ENCODE measurements at places on chromosomes 12 and 14. TPM values are rescaled to one million over a fixed set of nuclear protein-coding genes. Genes with fewer than 3 reads are reported as not detected.

GRCh38 chr12:108106599-108106998 lies 22.5 kb upstream of the WSCD2 start:
- DNase-seq, result no peak

GRCh38 chr12:106288494-106289195 lies 13.9 kb upstream of the TCP11L2 start:
- no peak for DNase-seq

DNA sequence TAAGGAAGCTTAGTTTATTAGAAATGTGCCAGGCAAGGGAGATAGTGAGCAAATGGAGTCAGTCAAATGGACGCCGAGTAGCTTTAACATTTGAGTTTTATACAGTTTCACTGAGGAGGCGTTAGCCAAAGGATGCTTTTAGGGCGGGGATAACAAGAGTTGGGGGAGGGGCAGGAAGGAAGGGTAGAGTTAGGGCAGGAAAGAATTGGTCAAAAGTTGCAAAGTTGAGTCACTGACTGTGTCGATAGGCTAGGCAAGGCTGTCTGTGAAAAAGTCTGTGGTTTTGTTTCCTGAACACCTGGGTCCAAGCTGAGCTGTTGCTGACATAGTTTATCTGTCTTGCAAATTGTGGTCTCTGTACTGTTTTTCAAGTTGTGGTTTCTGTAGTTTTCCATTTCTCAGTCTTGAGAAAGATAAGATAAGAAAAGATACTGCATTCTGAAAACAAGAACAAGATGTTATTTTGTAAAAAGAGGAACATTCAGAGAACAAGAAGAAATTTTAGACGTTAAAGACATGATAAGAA lies 62.6 kb upstream of the RESF1 start:
- DNase-seq, result no peak

DNA sequence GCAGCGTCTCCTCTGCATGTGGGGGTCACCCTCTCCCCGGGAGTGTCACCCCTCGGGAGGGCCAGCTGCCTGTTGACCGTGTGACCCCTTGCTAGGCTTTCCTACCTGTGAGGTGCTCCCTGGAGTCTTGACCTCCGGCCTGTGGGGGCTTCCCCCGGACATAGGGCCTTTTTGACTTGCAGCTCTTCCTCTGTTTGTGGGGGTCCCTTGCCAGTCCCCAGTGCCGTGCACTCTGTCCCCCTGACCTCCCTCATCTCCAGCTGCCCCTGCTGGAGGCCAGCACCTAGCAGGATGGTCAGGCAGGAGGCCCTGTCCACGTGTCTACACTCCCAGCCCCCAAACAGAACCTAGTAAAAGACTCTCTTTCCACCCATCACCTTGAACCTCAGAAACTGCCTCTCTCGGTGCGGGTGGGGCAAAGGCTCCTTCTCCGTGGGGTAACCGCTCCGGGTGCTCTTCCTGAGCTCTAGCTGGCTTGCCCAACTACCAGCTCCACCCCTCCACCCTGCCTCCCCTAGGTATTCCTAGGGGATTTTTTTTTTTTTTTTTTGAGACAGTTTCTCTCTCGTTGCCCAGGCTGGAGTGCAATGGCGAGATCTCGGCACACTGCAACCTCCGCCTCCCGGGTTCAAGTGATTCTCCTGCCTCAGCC lies 810 bp downstream of the AACS start:
- DNase-seq, result no peak

EMP1 gene
- polyA plus RNA-seq, result 109 TPM

OR6C2 gene
- polyA plus RNA-seq, result not detected

NINJ2 gene
- 1.2 TPM for polyA plus RNA-seq

- DNase-seq, result no peak
Measured at GRCh38 chr12:90036637-90037036, 328.0 kb upstream of the ATP2B1 start.

GRCh38 chr12:5201554-5202218 lies 158.0 kb downstream of the KCNA5 start:
- DNase-seq, result peak; percentile 47
